ENCODE measurements at places on chromosomes 2 and 18.
A peak's percentile ranks its signal among the peaks of the same experiment; 100 is the strongest.

GRCh38 chr2:46719487-46719886 lies 196.1 kb downstream of the MCFD2 start:
- no peak overlapping the region for H3K27ac ChIP-seq
- H3K4me1 ChIP-seq: no peaks in the 10 kb centered on the region
- H3K27me3 ChIP-seq: no peaks in the 10 kb centered on the region
- H3K4me3 ChIP-seq: no peak overlapping the region
- DNase-seq: peak; percentile 62

GRCh38 chr2:229901819-229902218 lies 20.0 kb downstream of the TRIP12 start:
- no peak overlapping the region for H3K4me3 ChIP-seq
- no peaks in the 10 kb centered on the region for H3K27me3 ChIP-seq
- no peak overlapping the region for H3K27ac ChIP-seq
- no peaks in the 10 kb centered on the region for H3K4me1 ChIP-seq
- peaks cover 13% of the 10 kb centered on the region for H3K36me3 ChIP-seq

- H3K4me3 ChIP-seq: no peak overlapping the region
- no peak for DNase-seq
- H3K36me3 ChIP-seq: peaks cover 23% of the 10 kb centered on the region
Measured at GRCh38 chr2:70214365-70214764, 23.5 kb upstream of the C2orf42 start.

- H3K27ac ChIP-seq: no peak overlapping the region
- H3K36me3 ChIP-seq: no peaks in the 10 kb centered on the region
- DNase-seq: no peak
Measured at GRCh38 chr2:57828221-57828620, 218.4 kb upstream of the VRK2 start.

DNA sequence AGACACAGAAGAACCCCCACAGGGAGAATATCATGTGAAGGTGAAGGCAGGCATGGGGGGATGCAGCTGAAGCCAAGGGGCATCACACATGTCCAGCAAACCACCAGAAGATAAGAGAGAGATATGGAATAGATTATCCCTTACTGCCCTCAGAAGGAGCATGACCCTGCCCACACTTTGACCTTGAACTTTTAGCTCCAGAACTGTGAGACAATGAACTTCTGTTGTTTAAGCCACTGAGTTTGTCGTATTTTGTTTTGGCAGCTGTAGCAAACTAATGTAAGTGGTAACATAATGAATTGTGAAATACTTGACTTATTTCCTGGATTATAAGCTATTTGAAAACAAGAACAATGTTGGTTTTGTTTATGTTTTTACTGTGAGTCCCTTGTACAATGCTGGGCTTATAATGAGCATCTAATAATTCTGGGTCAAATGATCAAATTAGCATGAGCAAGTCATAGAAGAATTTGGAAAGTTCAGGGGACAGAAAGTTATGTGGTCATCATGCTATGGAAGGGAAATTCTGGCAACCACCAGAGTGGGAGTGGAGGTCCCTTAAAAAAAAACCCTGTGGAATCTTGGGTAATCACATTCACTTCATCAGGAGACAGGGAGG lies 541.0 kb upstream of the KLHL29 start:
- no peaks in the 10 kb centered on the region for H3K36me3 ChIP-seq
- no peak overlapping the region for H3K27ac ChIP-seq
- DNase-seq: no peak
- no peak overlapping the region for H3K4me3 ChIP-seq
- no peaks in the 10 kb centered on the region for H3K27me3 ChIP-seq
- no peaks in the 10 kb centered on the region for H3K4me1 ChIP-seq

DNA sequence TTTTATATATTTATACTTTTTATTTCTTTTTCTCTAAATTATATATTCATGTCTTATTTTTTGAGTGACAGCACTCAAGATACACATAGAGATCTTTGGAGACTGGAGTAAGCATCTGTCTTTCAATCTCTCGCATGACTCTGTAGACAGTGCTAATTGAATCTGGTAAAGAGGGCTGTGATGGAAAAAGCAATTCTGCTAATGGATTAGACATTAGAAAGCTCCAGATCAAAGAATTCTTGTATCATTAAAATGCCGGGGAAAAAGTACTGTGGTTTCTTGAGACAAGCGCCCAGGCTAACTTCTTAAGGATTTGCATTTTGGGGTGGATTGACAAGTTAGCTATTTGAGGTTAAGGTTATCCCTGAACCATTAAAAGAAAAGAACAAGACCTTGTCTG lies 383.1 kb upstream of the TNP1 start:
- no peaks in the 10 kb centered on the region for H3K27me3 ChIP-seq
- H3K27ac ChIP-seq: no peak overlapping the region
- DNase-seq: no peak
- H3K4me1 ChIP-seq: peaks cover 9% of the 10 kb centered on the region
- no peak overlapping the region for H3K4me3 ChIP-seq

GRCh38 chr2:226860087-226860486 lies 24.2 kb downstream of the RHBDD1 start:
- no peaks in the 10 kb centered on the region for H3K27me3 ChIP-seq
- no peak overlapping the region for H3K4me3 ChIP-seq
- peaks cover 4% of the 10 kb centered on the region for H3K4me1 ChIP-seq
- DNase-seq: no peak
- H3K27ac ChIP-seq: no peak overlapping the region
